ENCODE measurements at places on chromosomes 3 and 15. TPM values are rescaled to one million over a fixed set of nuclear protein-coding genes. Genes with fewer than 3 reads are reported as not detected.
A peak's percentile ranks its signal among the peaks of the same experiment; 100 is the strongest.

GRCh38 chr3:182668974-182669373, 124.3 kb upstream of the ATP11B start:
- H3K4me3 ChIP-seq, result no peak overlapping the region
- H3K27me3 ChIP-seq, result peaks cover 19% of the 10 kb centered on the region
- no peaks in the 10 kb centered on the region for H3K36me3 ChIP-seq
- no peak for DNase-seq
- no peak overlapping the region for H3K27ac ChIP-seq
- H3K4me1 ChIP-seq, result no peaks in the 10 kb centered on the region

DNA sequence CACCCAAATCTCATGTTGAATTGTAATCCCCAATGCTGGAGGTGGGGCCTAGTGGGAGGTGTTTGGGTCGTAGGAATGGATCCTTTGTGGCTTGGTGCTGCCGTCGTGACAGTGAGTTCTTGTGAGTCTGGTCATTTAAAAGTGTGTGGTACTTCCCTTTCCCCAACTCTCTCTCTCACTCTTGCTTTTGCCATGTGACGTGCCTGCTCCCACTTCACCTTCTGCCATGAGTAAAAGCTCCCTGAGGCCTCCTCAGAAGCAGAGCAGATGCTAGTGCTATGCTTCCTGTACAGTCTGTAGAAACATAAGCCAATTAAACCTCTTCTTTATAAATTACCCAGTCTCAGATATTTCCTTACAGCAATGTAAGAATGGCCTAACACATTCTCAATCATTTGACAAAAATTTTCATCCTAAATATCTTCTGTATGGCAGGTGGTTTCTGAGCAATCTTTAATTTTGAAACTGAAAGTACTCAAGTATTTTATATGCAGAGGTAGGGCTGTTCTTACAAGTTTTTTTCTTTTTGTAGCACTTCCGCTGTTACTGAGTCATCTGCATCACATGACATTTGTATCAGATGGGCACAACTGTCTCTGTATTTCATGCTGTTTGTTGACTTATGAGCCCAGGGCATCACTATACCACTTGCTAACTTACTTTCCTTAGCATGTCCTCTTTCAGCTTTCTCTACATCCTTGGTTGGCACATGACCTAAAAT, 8.8 kb downstream of the RPL39L start:
- H3K27me3 ChIP-seq, result no peaks in the 10 kb centered on the region
- peaks cover 37% of the 10 kb centered on the region for H3K4me1 ChIP-seq
- H3K36me3 ChIP-seq, result peaks cover 64% of the 10 kb centered on the region
- H3K27ac ChIP-seq, result peak overlapping the region; percentile 96
- peak overlapping the region; percentile 65 for H3K4me3 ChIP-seq

GRCh38 chr3:66017591-66017990, 21.1 kb downstream of the MAGI1 start:
- no peaks in the 10 kb centered on the region for H3K27me3 ChIP-seq
- no peak overlapping the region for H3K4me3 ChIP-seq
- no peak for DNase-seq
- H3K4me1 ChIP-seq, result no peaks in the 10 kb centered on the region
- H3K36me3 ChIP-seq, result no peaks in the 10 kb centered on the region

Gene CCR3
- 1.2 TPM for total RNA-seq

Gene UMPS
- total RNA-seq, result 23.3 TPM
